ENCODE measurements at places on chromosomes 1 and 21.

GRCh38 chr21:29238053-29238966 lies 60.4 kb upstream of the BACH1 start:
- DNase-seq = no peak

- peak; percentile 55 for DNase-seq
Observed at GRCh38 chr1:210598135-210598652, 269.5 kb downstream of the HHAT start.

GRCh38 chr1:18803151-18803791 lies 56.2 kb downstream of the TAS1R2 start:
- no peak for DNase-seq

DNA sequence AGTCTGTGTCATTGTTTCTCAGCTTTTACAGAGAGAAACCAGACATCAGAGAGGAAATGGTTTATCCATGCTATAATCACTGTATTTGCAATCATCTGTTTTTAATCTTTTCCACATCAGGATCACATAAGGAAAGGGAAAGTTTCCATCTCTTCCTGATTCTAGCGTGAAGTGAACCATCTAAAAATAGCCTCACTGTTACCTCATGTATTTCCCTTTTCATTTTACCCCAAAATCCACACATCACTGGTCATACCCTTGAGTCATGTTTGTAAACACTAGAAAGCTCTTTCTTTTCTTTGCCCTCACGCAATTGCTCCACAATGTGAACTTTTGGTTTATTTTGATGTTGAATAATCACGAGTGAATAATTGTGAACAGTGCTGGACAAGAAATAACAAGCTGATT lies 146.0 kb downstream of the PLA2G4A start:
- DNase-seq = peak; percentile 33

DNA sequence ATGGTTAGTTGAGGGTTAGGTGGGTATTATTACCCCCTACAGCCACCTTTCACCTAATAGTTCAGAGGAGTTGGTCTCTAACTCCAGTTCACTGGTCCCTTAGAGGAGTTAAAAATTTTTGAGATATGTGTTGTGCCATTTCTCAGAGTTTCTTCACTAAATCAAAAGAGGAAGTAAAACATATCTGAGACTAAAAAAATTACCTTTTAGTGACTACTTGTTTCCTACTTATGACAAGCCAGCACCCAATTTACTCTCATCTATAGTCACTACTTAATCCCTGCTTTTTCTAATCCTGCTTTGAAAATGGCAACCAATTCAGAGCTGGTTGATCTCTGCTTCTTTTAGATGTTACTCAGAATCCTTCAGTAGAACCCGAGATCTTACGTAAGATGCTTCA lies 1316.8 kb upstream of the B3GALT2 start:
- DNase-seq = no peak

DNA sequence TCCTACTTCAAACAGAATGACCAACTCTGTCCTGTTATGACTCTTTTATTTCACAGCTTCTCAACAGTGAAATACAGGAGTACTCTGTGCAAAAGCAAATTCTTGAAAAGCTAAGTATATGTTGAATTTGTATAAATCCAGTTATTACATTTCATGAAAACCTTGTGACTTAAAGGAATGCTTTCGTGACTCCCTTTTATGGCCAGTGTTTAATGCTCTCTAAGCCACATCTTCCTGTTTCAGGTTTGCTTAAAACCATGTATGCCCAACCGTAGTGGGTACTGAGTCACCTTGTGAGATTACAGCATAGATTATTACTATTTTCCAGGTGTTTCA lies 40.2 kb upstream of the KIF1B start:
- DNase-seq = no peak

DNA sequence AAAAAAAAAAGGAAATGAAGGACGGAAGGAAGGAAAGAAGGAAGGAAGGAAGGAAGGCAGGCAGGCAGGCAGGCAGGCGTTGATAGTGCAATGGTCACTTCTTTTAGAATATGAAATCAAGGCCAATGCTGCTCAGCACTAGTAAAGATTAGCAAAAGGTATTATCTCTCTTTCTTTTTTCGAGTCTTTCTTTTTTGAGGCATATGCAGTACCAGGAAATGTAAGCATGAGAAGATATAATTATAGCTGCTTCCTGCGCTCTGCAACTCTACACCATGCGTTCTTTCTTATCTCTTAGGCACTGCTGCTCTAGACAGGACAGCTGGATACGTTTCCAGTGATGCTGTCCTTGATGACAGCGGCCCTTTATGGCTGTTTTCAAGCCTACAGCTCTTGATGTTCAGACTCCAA lies 1512.5 kb upstream of the B3GALT2 start:
- no peak for DNase-seq

DNA sequence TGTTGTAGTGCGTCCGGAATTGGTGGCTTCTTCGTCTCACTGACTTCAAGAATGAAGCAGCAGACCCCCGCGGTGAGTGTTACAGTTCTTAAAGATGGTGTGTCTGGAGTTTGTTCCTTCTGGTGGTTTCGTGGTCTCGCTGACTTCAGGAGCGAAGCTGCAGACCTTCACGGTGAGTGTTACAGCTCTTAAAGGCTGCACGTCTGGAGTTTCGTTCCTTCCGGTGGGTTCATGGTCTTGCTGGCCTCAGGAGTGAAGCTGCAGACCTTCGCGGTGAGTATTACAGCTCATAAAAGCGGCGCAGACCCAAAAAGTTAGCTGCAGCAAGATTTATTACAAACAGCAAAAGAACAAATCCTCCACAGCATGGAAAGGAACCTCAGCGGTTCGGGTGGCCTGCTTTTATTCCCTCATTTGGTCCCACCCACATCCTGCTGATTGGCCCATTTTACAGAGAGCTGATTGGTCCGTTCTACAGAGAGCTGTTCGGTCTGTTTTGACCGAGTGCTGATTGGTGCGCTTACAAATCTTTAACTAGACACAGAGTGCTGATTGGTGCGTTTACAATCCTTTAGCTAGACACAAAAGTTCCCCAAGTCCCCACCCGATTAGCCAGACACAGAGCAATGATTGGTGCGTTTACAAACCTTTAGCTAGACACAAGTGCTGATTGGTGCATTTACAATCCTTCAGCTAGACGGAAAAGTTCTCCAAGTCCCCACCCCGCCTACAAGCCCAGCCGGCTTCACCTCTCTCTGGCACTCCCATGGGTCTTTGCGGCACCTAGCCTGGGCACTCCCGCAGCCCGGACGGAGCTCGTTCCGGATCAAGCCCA lies 49.6 kb upstream of the KRTAP19-8 start:
- no peak for DNase-seq

GRCh38 chr1:203692565-203693470 lies 66.2 kb downstream of the ATP2B4 start:
- peak; percentile 95 for DNase-seq

DNA sequence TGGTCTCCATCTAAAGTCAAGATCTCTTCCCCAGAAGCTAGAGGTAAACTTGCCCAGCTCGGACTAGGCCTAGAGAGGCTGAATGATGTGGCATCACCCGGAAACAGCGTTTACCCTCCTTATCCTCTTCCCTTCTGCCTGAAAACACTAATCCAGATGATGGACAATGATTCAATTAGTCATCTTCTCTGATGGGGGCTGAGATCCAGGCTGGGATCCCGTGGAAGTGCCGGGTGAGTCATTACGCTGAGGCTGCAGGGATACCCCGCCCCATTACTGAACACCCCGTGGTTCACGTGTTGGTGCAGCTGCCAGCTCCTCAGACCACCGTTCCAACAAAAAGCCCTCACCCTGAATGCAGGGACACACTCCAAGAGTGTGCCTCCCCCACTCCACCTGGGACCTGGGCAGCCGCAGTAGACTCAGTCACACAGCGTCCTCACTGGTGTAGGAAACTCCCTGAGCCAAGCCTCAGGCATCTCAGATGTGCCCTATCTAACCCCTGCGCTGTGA lies 2.0 kb downstream of the S100A6 start:
- DNase-seq = peak; percentile 94

- DNase-seq = peak; percentile 56
Observed at GRCh38 chr1:30191154-30191702, 532.2 kb downstream of the MATN1 start.

DNA sequence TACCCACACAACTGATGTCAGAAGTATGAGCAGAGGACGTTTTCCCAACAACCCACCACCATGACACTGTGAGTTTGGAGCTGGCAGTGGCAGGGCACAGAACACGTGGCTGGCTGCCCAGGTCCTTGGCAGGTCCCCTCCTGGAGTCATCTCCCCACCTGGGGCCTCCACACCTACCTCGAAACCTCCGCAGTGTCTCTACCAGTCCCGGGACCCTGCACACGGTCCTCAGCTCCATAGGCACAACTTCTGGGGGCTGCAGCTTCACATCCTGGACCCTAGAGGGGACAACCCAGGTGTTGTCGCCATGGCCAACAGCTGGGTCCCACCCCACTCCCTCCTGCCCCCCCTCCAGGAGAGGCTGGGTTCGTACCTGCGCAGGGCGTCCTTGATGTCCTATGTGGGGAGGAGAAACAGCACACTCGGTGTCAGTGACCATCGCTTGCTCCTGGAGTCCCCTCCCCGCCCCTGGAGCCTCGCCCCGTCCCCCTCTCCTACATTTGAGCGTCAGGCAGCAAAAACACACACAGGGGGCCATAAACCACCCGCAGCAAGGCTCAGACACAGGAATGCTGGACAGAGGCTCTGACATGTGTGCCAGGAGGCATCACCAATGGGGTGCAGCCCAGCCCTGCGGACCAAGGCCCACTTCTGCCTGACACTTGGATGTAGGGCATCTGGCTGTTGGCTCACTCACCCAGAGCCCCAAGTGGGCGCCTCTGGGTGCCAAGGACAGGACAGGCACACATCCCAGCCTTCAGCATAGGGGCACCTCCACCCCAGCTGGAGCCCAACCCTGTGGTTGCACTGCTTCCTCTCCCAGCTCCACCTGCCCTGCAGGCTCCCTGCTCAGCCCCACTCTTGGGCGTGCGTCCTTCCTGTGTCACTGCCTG lies 9.6 kb downstream of the TRIM11 start:
- no peak for DNase-seq

- DNase-seq = peak; percentile 27
Observed at GRCh38 chr1:147171399-147172167, 687 bp downstream of the PRKAB2 start.

Data from RWPE1 (cell line).